ENCODE measurements at places on chromosomes 11 and 22.
A peak's percentile ranks its signal among the peaks of the same experiment; 100 is the strongest.

- no peak for DNase-seq
Observed at GRCh38 chr11:93524173-93524536, 19.0 kb downstream of the SMCO4 start.

DNA sequence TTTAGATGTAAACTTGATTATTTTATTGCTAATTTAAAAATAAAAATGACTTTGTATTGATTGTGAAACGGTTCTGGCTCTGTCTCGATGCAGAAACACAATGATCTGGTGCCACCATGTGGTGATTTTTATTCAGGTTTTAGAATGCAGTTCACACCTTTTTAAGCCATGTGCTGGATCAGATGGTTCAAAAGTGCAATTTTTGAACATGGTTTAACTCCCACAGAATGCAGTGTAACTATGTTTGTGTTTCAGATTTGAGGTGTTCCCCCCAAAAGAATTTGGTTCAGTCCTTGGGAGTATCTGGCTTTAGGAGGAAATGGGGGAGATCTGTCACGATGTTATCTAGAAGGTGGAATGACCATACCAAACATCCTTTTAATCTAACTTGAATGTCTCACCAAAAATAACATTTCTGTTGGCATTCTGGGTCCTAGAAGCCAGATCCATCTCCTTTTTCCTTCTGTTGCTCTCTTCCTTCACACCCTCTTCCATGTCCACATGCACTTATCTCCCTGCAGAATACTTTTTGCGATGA is 7.9 kb downstream of the MRPL16 start:
- DNase-seq, result peak; percentile 52

DNA sequence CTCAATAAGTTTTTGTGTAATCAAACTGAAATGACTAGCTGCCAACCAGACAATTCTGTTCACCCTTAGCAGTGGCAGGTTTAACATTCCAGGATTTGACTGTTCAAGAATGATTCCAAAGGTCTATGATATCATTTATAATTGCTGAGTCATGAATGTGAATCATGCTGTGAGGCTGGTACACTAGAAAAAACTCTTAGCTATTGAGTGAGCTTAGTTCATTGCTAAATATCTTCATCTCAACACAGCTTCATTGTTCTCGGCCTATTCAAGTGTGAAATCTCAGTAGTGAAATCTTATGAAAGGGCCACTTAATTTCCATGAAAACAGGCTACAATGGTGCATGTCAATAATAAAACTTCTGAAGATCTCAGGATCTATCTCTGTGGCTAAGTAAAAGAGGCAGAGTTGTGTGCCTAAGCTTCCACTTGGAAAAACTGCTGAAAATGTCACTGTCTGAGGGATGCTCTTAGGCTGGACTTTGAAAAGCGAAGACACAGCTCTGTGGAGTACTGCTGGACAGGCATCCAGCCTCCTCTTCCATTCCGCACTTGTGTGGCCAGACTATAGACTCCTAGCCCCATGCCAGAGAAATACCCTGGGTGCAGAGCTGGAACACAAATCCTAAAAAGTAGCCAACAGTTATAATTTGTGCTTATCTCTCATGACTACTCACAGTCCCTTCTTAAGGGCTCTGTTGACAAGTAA is 12.8 kb downstream of the AQP11 start:
- peak; percentile 56 for DNase-seq

DNA sequence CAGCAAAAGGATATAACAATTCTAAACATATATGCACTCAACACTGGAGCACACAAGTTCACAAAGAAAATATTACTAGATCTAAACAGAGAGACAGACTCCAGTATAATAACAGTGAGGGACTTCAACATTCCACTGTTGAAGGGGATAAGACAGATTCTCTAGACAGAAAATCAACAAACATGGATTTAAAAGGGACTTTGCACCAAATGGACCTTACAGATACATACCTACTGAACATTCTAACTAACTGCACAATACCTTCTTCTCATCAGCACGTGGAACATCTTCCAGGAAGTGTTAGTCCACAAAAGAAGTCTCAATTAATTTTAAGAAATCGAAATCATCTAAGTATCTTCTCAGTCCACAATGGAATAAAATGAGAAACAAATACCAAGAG is 26.6 kb downstream of the RSF1 start:
- no peak for DNase-seq

- no peak for DNase-seq
Observed at GRCh38 chr11:4887591-4887990, 5.9 kb downstream of the OR51T1 start.

DNA sequence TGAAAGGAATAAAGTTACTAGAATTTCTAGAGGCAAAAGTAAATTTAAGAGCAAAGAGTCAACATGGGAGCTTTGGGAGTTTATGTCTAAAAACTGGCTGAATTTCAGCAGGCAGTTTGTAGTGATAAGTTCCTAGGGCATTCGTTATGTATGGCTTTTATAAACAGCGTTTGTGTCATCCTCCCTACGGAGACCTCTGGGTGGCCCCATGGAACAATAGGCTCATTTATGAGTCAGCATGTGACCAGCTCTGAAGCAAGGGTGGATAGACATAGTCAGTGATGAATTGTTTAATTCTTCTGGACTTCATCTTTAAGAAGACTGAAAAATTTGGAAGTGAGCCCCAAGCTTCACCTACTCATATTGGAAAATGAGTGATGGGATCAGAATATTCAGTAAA is 37.1 kb downstream of the SVIP start:
- DNase-seq, result peak; percentile 87

GRCh38 chr11:13344818-13345217 is 67.2 kb downstream of the BMAL1 start:
- DNase-seq, result no peak

DNA sequence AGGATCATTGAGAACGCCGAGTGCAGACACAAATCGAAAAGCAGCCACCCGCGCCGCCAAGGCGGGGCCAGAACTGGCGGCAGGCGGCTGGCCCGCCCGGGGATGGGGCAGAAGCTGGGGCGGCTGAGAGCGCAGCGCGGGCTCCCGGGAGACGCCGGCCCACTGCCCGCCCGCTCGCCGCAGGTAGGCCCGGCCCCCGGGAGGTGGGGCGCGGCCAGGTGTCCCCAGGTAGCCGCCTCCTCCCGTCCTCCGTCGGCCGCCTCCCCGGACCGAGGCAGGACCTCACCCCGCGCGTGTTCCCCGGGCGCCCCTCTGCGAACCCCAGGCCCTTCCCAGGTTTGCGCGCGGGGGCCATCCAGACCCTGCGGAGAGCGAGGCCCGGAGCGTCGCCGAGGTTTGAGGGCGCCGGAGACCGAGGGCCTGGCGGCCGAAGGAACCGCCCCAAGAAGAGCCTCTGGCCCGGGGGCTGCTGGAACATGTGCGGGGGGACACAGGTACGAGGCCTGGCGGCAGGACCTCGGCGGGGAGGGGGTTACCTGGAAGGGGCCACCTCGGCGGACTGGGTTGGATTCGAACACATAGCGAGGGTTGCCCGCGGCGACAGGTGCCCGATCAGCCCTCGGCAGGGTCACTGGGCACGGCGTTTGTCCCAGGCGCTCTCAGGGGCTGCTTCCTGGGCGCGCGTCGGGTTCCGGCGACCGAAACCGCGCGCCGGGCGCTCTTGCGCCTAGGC is at the start of gene PRRG4:
PRRG4 (plus strand) TSS at position 248 of the 733 bp plus-strand sequence. CDS start 603 bp downstream, outside the sequence.
- DNase-seq, result no peak

DNA sequence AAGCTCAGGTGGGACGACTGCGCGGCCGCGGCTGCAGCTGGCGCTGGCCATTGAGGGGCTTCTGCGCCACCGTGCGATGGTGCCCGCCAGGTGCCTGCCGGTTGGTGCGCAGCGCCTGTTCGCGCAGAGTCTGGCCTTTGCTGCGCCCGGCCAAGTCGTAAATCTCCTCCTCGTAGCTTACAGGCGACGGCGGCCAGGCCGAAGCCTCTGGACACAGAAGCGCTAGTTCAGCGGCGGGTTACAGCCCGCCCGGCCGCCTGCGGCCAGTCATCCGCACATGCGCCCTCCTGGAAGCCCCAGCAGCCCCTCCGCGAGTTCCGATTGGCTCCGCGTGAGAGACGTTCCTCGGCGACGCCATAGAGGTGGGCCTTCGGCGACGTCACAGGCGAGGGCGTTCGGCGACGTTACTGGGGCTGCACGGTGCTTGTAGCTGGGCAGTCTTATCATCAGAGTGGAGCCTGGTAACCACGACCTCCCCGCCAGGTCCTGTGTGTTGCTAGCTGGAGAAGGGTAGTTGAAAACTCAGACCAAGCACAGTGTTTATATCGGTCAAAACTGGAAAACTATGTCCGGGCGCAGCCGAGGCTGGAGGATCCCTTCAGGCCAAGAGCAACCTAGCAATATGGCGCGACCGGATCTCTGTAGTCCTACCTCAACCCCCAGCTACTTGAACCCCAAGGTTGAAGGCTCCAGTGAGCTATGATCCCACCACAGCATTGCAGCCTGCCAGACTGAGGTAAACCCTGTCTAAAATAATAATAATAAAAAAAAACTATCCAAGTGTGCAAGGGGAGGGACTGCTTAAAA is 265.7 kb downstream of the OR4C45 start:
- no peak for DNase-seq

All from SW 1271 (cell line).